LHCN-M2 (cell line): ENCODE measurements at places on chromosomes 7 and 10. TPM values are rescaled to one million over a fixed set of nuclear protein-coding genes. Genes with fewer than 3 reads are reported as not detected.

DNA sequence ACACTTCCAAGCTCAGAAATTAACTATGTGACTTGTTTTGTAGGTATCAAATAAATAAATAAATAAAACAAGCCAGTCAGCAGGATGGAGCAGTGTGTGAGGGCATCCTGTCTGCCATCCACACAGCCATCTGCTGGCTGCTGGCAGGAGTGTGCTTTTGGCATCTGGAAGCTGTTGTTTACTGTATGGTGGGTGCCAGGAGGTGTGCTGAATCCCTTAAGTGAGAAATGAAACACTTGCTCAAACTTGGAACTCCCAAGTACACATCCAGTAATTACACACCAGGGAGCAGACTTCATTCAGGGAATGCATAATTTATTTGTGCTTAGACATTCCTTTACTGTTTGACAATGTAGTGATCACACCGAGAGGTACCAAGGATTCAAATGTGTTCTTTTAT, 16.9 kb upstream of the TAX1BP1 start:
- peak; percentile 64 for DNase-seq

GRCh38 chr10:43237128-43237527, 29.7 kb downstream of the RASGEF1A start:
- DNase-seq = no peak

- no peak for DNase-seq
These were observed 1066.1 kb upstream of the SORCS1 start for GRCh38 chr10:108230478-108231170.

Gene ATG9B
- 0.06 TPM in 2 replicates for total RNA-seq

Gene TACR2
- total RNA-seq = 0.29 TPM in 1 of 2 replicates, not detected in the other

Gene IFIT1B
- not detected in 2 replicates for total RNA-seq

Gene DOCK4
- total RNA-seq = 6.3 and 13.7 TPM in 2 replicates

Gene ADAM12
- 16.6 and 21.2 TPM in 2 replicates for total RNA-seq
